ELR (cell line): ENCODE measurements at places on chromosomes 2 and 18.

GRCh38 chr2:95278637-95279225 lies 4.5 kb downstream of the PROM2 start:
- DNase-seq, result no peak

- no peak for DNase-seq
Observed at GRCh38 chr2:195331129-195331528, 325.9 kb upstream of the SLC39A10 start.

GRCh38 chr18:61334491-61334850 lies 1.2 kb downstream of the CDH20 start:
- no peak for DNase-seq

DNA sequence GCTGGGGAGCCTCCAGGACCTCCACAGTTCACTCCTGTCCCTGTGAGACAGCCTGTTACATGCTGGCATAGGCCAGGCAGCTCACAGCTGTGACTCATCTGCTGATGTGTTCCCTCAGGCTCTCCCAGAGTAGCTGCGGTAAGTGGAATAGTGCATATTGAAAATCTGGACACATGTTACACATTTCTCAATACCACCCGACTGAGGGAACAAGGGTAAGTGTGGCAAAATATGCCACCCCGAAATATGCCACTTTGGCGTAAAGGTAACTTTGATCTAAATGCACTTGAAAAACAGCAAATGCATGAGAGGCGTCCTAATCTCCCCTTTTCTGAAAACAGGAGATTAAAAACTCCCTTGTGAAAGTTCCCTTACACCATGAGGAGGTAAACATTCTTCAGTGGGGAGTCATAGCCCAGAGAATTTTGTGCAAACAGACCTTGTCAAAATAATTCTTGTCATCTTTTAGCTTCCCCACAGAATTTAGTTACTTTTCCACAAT lies 557.9 kb downstream of the CCDC85A start:
- DNase-seq, result peak; percentile 97

- DNase-seq, result peak; percentile 66
Observed at GRCh38 chr18:35095983-35096676, 54.9 kb downstream of the MAPRE2 start.

DNA sequence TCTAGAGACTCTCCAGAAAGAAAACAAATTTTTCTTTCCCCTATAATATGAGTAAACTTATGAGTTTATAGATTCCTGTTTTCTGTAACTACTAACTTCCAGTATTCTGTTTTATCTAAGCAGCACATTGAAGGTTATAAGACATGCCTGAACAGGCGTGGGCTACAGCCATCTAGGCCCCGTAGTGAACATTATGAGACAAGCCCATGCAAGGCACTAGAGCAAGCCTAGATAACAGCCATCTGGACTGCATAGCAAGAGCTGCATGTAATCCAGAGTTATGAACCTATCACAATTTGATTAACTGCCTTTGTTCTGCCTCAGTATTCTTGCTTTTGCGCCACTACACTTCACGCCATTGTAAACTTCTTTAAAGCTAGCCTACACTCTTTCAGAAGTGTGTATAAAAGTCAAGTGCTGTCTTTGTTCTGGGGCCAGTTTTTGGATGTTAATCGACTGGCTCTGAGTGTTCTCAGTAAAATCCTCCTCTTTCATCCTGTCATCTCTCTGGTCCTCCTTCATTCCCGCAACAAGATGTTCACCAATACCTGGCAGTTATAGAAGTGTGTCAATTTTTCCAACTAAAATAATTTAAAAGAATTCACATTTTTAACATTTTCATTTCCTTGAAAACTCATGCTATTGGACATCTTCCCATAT lies 3.0 kb upstream of the SULT1C3 start:
- DNase-seq, result no peak

- DNase-seq, result no peak
Observed at GRCh38 chr2:86783615-86784339, 6.9 kb downstream of the CD8A start.

GRCh38 chr2:26172189-26172870 lies 558 bp upstream of the GAREM2 start:
- DNase-seq, result no peak

DNA sequence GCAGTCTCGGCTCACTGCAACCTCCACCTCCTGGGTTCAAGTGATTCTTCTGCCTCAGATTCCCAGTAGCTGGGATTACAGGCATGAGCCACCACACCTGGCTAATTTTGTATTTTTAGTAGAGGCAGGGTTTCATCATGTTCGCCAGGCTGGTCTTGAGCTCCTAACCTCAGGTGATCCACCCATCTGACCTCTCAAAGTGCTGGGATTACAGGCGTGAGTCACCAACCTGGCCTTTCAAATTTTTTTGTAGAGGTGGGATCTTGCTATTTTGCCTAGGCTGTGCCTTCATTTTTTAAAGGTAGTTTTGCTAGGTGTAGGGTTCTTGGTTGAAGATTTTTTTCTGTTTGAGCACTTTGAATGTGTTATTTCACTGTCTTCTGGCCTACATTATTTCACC lies 6.2 kb downstream of the HAUS1 start:
- DNase-seq, result no peak

- peak; percentile 24 for DNase-seq
Observed at GRCh38 chr2:144085016-144085415, 434.9 kb downstream of the ZEB2 start.

DNA sequence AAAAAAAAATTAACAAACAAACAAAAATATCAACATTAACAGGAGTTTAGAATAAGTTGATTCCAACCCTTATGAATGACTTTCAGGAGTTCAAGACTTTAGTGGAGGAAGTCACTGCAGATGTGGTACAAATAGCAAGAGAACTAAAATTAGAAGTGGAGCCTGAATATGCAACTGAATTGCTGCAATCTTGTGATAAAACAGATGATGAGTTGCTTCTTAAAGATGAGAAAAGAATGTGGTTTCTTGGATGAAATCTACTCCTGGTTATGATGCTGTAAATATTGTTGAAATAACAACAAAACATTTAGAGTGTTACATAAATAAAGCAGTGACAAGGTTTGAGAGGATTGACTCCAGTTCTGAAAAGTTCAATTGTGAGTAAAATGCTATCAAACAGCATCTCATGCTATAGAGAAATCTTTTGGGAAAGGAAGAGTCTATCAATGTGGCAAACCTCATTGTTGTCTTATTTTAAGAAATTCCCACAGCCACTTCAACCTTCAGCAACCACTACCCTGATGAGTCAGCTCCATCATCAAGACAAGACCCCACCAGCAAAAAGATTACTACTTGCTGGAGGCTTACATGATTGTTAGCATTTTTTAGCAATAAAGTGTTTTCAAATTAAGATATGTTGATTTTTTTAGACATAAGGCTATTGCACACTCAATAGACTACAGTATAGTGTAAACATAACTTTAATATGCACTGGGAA lies 42.7 kb upstream of the TAF4B start:
- no peak for DNase-seq

DNA sequence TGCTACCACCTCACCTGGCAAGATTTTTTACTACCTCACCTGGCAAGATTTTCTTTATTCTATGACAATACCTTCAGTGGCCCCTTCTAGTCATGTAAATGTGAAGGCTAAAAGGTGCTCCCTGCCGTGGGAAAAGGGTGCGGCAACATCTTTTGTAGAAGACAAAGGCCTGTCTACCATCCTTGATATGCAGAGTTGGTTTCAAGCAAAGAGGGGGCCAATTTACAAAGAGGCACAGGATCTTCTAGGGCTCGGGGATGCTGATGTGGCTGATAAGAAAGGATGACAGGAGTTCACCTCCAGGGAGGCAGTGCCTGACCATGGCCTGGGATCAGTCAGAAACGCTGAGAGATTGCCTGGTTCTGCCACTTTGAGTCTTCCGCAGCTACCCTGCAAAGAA lies 165.4 kb upstream of the SLC1A4 start:
- DNase-seq, result no peak

DNA sequence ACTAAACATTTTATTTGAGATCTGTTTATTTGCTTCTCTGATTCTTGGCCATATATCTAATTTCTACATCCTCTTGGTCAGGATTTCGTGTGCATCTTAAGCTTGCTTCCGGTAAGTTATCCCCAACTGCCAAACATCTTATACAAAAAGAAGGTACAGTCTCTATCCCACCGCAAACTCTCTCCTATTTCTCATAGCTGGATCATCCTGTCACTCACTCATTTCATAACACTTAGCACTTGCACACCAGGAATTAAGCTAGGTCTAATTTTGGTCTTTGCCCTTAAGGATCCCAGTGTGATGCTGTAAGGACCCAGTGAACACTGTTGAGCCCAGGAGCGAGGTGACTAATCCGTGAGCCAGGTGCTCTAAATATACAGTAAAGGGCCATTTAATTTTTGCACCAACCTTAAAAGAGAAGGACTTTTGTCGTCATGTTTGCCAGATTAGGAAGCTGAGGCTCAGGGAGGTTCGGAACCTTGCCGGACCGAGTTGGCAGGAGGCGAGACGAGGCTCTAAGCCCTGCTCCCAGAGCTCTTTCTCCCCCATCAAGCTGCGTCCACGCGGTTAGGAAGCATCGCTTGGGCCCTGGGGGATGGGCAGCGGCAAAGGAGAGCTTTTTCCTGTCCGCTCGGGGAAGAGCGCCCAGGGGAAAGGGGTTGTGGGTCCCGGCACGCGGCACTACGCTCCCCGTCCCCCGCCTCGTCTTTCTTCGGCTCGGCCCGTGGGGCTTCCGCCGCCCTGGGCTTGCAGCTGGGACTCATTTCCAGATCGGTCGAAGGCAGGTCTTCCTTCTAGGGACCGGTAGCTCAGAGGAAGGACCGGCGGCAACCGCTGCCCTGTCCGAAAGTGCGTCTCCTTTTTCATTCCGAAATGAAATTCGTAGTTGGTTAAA lies 4.1 kb upstream of the ITPRIPL1 start:
- DNase-seq, result peak; percentile 59

- DNase-seq, result no peak
Observed at GRCh38 chr18:79823120-79823519, 25.4 kb downstream of the KCNG2 start.

GRCh38 chr2:64086347-64087082 lies 57.7 kb downstream of the PELI1 start:
- no peak for DNase-seq

DNA sequence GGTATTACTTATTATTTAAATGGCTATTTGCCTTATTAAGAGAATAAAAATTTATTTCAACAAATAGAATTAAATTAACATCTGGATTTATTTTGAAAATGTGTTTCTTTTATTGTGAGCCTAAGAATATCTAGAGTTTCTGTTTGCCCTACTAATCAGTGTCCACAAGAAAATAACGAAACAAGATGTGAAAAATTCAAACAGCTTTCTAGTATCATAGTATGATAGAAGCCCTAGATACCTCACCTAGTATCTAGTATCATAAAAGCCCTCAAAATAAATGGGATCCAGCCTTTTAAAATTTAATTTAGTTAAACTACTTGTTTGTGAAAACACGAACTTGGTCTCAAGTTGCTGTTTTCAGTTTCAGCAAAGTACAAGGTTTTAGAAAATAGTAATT lies 13.7 kb upstream of the SLC40A1 start:
- no peak for DNase-seq

- DNase-seq, result peak; percentile 37
Observed at GRCh38 chr2:119234021-119235019, 10.7 kb downstream of the STEAP3 start.

GRCh38 chr18:45569566-45570275 lies 45.6 kb upstream of the SLC14A2 start:
- no peak for DNase-seq

DNA sequence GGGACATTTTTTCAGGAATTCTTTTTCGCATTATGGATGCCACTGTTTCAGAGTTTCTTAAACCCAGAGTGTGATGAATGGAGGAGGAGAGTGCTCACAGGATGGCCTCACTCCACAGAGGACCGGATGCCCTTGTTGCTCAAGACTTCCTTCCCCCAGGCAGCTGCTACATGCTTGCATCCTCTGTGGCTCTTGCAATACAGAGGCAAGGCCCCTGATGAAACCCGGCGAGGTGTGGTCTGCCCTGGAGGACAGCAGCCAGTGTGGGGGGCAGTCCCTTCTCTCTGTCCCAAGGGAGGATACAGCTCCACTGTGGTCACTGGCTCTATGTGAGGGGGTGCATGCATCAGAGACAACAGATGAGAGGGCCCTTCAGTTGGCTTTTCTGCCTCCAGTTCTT lies 109.6 kb downstream of the SH3RF3 start:
- peak; percentile 90 for DNase-seq

- DNase-seq, result no peak
Observed at GRCh38 chr18:38709122-38709521, 1143.5 kb upstream of the CELF4 start.

DNA sequence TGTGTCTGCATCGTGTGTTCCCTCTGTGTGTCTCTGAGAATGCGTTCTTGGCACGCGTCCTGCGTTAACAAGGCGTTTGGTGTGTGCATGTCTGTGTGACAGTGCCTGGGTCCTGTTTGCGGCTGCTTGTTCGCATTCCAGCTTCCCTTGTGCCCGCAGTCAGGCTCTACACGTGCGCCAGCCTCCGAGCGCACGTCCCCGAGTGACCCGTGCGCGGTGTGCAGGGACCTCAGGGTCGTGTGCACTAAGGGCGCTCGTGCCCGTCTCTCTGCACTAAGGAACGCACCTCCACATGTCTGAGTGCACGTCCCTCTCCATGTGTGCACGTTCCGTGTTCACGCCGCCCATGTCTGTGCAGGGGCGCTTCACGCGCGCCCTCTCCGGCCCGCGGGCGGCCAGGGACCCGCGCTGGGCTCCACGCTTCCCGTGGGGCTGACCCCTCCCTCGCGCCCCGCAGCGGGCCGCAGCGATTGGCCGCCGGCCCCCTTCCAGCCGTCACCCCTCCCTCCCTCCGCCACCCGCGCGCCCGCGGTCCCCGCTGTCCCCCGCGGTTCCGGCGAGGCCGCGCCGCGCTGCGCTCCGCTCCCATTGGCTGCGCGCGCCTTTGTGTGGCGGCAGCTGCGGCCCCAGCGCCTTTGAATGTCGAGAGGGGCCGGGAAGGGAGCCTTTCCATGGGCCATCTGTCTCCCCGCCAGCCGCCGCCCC lies 229.4 kb downstream of the HAUS1 start:
- DNase-seq, result no peak

- DNase-seq, result no peak
Observed at GRCh38 chr2:20619624-20620024, 31.3 kb downstream of the HS1BP3 start.

DNA sequence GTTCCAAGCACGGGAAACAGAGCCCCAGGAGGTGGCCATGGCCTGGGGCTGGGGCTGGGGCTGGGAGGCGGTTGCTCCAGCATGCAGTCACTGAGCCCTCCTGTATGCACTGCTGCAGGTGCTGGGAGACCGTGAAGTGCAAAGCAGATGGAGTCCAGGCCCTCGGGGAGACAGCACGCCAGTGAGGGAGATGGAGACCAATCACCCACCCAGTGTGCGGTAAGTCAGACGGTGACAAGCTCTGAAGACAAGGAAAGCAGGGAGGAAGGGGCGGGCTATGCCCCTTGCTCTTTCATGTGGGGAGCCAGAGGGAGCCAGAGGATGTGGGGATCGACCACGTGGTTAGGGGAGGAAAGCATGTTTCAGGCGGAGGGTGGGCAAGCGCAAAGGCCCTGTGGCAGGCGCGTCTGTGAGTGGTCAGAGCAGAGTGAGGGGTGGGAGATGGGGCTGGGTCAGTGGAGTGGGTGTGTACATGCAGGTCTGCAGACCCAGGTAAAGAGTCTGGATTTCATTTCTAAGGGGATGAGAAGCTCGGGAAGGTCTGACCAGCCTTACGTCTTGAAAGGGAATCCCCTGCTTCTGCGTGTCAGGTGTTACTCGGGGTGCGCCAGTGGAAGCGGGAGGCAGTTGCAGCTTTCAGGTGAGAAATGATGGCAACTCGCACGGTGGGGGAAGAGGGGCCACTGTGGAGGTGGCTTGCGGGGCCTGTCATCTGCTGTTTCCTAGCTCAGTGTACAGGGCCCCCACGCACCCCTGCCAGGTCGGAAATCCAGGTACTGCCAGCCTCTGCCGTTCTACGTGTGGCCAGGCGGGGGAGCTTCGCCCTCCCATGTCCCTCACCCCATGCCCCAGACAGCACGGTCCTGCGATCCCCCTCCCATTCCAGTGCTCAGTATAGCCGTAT lies 19.4 kb downstream of the RRM2 start:
- DNase-seq, result peak; percentile 37
